ENCODE measurements at places on chromosomes 5 and 9. TPM values are rescaled to one million over a fixed set of nuclear protein-coding genes. Genes with fewer than 3 reads are reported as not detected.

- DNase-seq, result no peak
Observed at GRCh38 chr9:69519470-69520240, 152.5 kb downstream of the APBA1 start.

- no peak for DNase-seq
Observed at GRCh38 chr5:1594357-1595106, 70.8 kb upstream of the LPCAT1 start.

GRCh38 chr9:115359017-115359780, 241.2 kb upstream of the TNC start:
- no peak for DNase-seq

DNA sequence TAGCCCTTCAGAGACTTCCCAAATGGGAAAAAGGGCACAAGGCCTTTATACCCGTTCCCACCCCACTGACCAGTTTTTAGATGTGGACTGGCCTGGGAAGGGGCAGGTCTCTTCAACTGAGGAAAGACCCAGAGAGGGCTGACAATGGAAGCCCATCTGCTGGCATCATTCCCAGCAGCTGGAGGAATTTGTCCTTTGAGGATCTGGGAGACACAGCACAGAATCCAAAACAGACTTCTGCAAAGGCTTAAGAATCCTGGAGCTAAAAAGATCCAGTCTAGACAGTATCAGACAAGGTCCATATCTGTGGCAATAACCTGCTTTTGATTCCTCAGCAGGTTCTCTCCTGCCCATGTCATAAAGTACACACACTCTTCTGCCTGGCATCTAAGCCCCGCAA, 329.2 kb downstream of the TMEM167A start:
- no peak for DNase-seq

- DNase-seq, result peak; percentile 84
Observed at GRCh38 chr9:91036826-91037510, 235.3 kb downstream of the SYK start.

DNA sequence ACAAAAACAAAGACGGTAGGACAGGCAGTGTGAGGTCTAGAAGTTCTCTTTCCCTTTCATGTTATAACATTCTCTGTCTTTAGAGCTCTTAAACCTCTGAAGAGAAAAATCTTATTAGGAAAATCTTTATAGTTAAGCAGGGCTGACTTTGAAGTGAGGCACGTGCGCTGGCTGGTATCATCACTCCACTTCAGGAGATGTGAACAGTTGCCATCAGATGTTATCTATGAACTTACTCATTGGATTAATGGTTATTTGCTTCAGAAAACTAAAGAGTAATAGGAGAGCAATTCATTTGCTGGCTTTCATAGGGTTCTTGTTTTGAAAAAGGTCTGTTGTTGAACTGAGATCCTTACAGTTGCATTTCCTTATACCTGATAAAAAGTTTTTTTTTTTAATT, 25.7 kb downstream of the LRRTM2 start:
- DNase-seq, result no peak

- DNase-seq, result no peak
Observed at GRCh38 chr5:129857116-129857515, 47.1 kb upstream of the CHSY3 start.

- DNase-seq, result no peak
Observed at GRCh38 chr5:170722316-170722715, 61.2 kb upstream of the GABRP start.

DNA sequence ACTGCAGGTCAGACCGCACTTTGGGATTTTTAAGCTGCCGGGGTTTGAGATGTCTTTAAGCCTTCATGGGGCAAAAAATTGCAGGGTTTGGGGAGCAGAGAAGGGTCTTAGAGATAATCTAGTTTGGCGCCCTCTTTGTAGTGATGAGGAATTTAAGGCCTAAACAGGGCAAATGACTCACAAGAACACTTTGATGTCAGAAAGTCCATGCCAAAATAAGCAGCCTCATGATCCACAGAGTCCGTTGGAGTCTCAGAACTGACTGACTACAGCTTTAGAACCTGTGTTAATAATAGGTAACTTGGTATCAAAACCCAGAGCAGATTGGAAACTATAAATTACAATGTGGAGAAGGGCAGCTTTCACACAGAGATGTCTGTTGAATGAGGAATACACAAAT, 35.9 kb upstream of the PTGS1 start:
- DNase-seq, result no peak

DNA sequence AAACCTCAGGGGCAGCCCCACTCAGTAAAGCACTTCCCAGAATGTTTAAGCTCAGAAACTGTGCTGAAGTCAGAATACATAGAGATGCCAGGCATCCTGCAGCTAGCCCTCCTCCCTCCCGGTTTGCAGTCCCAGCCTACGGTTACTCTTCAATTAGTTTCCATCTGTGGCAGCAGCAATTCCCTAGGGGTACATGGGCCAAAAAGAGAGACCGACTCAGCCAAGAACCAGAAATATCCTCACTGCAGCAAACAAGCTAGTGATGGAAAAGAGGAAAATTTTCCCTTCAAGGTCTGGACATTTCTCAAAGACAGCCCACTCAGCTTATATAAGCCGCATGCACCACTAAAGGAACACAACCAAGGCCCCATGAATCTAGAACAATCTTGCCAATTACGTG, 89.1 kb upstream of the PPP2R2B start:
- DNase-seq, result no peak

GRCh38 chr5:122172207-122172606, 42.9 kb downstream of the ZNF474 start:
- DNase-seq, result no peak

- DNase-seq, result no peak
Observed at GRCh38 chr5:64625678-64626077, 64.6 kb upstream of the SHISAL2B start.

DNA sequence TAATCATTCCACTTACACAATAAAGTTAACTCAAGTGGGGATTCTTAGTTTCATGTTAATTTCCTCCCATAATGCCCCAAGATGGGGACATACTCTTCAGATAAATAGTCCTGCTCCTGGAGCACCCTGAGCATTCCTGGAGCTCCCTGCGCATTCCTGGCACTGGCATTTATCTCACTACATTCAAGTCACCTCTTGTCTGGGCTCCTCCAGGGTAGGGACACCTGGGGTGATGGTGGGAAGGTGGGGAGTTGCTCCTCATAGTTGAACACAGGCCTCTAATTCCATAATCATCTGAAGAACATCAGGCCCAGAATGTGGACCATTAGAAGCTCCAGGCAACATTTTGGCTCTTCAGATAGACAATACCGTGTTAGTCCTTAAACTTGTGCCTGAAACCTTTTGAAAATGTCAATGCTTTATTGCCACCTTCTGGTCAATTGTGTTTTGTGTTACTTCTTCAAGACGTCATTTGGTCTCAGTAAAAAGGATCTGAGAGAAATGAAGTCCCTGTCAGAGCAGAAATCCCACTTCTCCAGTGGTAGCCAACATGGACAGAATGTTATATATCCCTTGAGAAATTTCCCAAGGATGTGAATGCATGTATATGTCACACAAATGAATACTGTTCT, 14.2 kb upstream of the AGGF1 start:
- no peak for DNase-seq

DNA sequence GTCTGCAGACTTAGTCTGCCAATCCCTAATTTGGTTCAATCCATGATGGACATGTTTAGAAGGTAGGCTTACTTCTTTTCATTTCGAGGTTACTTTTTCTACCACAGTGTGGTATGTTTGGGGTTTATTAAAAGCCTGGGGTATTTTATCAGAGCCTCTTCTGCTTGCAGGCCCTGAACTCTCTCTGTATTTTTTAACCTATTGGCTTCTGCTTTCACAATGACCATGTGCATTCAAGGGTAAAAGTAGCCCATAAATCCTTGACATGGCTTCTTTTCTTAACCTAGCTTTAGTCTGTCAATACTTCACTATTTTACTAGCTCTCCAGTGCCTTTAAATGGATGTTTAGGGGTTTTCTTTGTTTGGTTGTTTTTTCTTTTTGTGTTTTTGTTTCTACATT, 286.6 kb downstream of the FER start:
- DNase-seq, result no peak

GRCh38 chr5:168286386-168286785, 5.1 kb upstream of the WWC1 start:
- DNase-seq, result no peak

- no peak for DNase-seq
Observed at GRCh38 chr9:88451160-88451559, 62.9 kb downstream of the SPIN1 start.

DNA sequence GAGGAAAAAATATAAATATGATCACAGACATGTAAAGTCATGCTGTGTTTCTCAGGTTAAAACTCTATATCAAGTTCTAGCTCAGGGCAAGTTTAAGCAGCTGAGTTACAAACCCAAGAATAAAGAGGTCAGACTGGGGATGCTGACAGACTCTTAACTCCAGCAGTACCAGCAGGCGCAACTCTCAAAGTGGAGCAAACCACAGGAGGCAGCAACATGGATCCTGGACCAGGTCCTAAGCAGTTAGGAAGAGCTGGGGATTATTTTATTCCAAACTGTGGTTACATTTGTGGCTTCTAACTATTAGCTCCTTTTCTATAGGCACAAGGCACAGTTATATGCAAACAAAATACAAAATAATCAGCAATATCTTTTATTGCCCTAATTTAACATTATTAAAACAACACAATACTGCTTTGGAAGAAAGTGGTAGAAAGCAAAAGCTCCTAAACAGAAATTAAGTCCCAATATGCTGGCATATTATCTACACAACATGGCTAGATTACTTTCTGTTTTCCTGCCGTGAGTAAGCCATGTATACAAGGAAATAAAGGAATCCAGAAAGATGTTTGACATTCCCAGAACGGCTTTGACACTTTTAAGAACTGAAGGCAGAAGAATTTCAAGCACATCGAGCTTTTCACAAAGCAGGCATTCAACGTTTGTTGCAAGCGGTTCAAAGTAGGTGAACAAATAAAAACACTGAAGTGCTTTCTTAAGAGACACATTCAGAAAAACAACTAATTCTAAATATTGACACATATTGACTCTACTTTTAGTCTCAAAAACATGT, 378.8 kb upstream of the ZNF608 start:
- DNase-seq, result no peak

GRCh38 chr9:108356806-108357205, 499.0 kb downstream of the ACTL7B start:
- no peak for DNase-seq

DNA sequence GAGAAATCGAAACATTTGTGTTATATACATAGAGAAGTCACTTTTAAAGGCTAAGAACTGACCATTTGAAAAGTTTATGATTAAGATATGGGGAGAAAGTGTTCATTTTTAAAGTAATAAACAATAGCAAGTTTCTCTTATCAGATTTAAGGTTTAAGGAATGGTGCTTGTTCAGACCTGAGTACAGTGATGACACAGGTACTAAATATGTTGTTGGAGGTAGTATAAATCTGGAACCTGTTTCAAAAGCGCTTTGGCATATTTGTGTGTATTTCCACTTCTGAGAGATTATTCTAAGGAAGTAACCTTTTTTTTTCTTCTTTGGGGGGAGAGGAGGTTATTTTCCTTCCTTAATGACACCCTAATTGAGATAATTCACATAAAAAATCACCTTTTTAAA, 18.4 kb downstream of the CDC42SE2 start:
- DNase-seq, result no peak

GRCh38 chr9:123609844-123610243, 253.8 kb downstream of the CRB2 start:
- no peak for DNase-seq

- peak; percentile 22 for DNase-seq
Observed at GRCh38 chr9:137073992-137074399, 3.3 kb upstream of the UAP1L1 start.

Gene FOXD4L4
- total RNA-seq, result 0.53 TPM

Gene SPATA6L
- 7.1 TPM for total RNA-seq

Gene STOM
- 7.1 TPM for total RNA-seq

Gene ATOSB
- 7.1 TPM for total RNA-seq

Gene C5
- 11.5 TPM for total RNA-seq

Gene CDX1
- total RNA-seq, result not detected

Gene RHOBTB3
- 99.6 TPM for total RNA-seq

Gene IQGAP2
- total RNA-seq, result not detected

Gene ASS1
- total RNA-seq, result 255 TPM

Gene CCL21
- not detected for total RNA-seq

Gene TLX3
- not detected for total RNA-seq

Gene C9orf153
- 0.52 TPM for total RNA-seq

Measured in PC-9 (cell line).